ENCODE measurements at places on chromosomes 4 and X.

- DNase-seq, result no peak
Observed at GRCh38 chr4:111639876-111640275, 505.4 kb upstream of the FAM241A start.

- DNase-seq, result peak; percentile 37
Observed at GRCh38 chrX:10098270-10098713, 58.5 kb upstream of the CLCN4 start.

GRCh38 chrX:153684467-153685155 lies 3.1 kb upstream of the SLC6A8 start:
- DNase-seq, result no peak

GRCh38 chr4:25654031-25654970 lies 1.4 kb upstream of the SLC34A2 start:
- no peak for DNase-seq

DNA sequence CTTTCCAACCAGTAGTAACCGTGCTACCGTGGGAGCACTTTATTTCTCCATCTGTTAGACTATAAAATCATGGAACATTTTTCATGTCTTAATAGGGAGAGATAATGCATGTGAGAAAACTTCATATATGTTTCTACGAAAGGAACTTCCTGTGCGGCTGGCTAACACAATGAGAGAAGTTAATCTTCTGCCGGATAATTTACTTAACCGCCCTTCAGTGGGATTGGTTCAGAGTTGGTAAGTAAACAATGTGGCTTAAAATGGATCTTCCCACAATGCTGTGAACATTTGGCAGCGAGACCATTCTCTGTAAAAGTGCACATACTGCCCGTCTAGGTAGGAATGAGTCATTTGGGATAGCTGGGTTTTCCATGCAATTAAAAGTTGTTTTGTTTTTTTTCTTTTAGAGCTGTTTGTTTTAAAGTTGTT lies 29.6 kb downstream of the PDK3 start:
- DNase-seq, result no peak
